C1 segment of cervical spinal cord (tissue), 14 donors: ENCODE measurements at places on chromosomes 12 and 14.

- DNase-seq: no peak
These were observed 2.3 kb upstream of the RNASE4 start for GRCh38 chr14:20682127-20682434.

GRCh38 chr14:69558774-69559173 is 15.9 kb downstream of the CCDC177 start:
- DNase-seq: no peak

DNA sequence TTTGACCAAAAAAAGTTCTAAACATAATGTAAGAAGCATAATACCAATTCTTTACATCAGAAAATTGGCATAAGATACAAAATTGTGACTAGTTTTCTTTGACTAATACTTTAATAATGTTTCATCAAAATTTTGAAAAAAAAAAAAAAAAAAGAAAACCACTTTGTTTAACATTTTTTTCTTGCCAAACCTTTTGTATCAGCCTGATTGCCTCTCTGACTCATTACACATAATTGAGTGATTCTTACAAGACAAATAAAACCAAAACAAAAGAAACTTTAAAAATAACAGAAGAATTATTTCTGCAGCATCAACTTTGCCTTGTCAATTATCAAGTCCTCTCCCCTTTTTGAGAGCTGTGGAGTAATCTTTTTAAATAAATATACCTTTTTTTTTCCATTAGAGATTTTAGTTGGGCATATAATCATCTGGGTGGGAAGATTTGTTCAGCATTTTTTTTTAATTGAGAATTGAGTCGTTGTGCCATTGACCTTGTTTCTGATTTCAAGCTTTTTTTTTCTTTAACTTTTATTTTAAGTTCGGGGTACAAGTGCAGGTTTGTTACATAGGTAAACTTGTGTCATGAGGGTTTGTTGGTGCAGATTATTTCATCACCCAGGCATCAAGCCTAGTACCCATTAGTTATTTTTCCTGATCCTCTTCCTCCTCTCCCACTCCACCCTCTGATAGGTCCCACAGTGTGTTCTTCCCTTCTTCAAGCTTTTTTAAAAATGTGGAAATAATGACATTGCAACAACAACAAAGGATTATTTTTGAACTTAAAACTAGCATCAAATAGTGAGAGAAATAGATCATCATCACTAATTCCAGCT is 45.8 kb upstream of the HMGA2 start:
- DNase-seq: no peak

- DNase-seq: no peak
These were observed 124.5 kb downstream of the GPR65 start for GRCh38 chr14:88129306-88130056.

DNA sequence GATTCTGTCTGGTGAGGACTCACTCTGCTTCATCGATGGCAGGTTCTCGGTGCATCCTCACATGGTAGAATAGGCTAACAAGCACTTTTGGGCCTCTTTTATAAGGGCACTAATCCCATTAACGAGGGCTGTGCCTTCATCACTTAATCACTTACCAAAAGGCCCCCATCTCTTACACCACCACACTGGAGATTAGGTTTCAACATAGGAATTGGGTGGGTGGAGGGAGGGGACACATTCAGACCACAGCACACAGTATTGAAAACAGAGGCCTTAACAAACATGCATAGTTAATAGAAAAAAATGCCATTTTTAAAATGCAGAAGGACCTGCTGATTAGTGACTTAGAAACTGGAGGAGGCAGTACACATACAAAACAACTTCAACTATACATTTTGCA is 61.6 kb downstream of the SPPL3 start:
- no peak for DNase-seq

DNA sequence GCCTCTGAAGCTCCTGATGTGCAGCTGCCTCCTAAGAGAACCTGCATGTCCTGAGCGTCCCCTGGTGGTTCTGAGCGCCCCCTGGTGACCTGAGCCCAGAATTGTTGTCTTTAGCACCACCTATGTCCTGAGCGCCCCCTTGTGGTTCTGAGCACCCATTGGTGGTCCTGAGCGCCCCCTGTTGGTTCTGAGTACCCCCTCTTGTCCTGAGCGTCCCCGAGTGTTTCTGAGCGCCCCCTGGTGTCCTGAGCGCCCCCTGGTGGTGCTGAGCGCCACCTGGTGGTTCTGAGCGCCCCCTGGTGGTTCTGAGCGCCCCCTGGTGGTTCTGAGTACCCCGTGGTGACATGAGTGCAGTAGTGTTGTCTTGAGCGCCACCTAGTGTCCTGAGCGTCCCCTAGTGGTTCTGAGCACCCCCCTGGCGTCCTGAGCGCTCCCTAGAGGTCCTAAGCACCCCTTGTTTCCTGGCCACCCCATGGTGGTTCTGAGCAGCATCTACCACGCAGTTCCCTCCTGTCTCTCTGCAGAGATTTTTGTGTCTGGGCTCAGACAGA is 782.5 kb downstream of the TMEM121 start:
- no peak for DNase-seq

GRCh38 chr12:65663648-65664047 is 160.6 kb upstream of the HMGA2 start:
- no peak for DNase-seq

GRCh38 chr14:61577506-61577931 is 117.8 kb upstream of the HIF1A start:
- DNase-seq: no peak

DNA sequence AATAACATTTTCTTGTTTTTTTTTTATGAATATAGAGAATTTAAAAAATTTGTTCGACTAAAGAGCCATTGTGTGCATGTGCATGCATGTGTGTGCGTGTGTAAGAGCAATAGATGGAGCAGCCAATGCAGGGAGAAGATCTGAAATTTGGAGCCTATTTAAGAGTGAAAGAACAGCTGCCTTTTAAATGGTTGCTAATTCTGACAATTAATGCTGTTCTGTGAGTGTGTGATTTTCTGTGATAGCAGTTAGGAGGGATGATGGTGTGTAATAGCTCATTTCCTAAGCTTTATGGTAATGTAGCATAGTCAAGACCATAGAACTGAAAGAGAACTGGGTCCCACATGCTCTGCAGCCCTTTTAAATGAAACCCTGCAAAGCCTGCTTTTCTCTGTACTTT is 137.9 kb downstream of the NRXN3 start:
- no peak for DNase-seq

DNA sequence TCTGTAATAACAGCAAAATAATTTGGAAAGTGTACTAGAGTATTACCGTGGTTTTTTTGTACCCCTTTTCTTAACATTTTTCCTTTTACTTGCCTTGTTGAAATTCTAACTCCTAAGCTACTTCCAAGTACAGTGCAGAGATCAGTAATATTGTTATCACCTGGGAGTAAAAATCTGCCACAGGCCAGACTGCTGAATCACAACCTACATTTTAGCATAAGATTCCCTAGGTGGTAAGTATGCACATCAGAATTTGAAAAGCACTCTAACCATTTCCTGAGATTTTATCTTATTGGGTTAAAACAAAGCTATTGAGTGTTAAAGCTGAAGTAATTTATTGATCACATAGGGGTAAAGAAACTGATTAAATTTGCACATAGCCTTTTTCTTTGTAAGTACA is 55.2 kb upstream of the KCNH3 start:
- no peak for DNase-seq

DNA sequence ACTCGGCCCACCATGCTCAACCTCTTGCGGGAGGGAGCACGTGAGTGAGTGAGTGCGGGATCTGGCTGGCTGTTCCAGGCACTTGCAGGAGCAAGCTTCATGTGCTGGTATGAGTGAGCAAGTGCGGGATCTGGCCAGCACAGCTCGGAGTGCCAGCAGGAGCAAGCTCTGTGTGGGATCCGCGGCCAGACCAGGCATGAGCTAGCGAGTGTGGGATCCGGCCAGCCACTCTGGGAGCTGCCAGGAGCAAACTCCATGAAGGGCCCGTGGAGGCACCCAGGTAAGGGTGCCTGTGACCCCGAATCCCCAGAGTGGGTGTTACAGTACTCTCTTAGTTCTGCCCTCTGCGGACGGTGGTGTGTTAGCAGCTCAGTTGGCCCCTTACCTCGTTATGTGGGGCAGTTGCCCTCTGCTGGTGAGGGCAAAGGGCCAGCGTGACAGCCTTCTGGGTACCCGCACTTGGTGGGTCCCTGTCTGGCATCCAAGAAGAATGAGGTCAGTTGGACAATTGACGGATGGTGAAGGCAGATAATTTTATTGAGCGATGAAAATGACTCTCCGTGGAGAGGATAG is 38.3 kb downstream of the RAD51B start:
- no peak for DNase-seq

- no peak for DNase-seq
These were observed 56.7 kb downstream of the CD163L1 start for GRCh38 chr12:7387289-7387688.

DNA sequence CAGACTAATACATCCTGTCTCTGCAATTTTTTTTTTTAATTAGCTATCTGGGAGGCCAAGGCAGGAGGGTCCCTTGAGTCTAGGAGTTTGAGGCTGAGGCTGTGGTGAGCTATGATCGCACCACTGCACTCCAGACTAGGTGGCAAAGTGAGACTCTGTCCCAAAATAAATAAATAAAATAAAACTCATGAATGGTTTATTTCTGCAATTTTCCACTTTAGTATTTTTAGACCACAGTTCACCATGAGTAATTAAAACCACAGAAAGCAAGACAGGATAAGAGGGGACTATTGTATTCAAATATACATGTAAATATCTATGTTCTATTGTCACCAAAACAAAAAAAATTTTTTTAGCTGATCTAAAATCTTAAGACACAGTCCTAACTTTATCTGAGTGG is 17.8 kb downstream of the TAOK3 start:
- no peak for DNase-seq
